PC-3 (cell line): ENCODE measurements at places on chromosomes 3 and 15. TPM values are rescaled to one million over a fixed set of nuclear protein-coding genes. Genes with fewer than 3 reads are reported as not detected.

- no peaks in the 10 kb centered on the region for H3K4me1 ChIP-seq
- no peak overlapping the region for H3K4me3 ChIP-seq
- H3K27me3 ChIP-seq = no peaks in the 10 kb centered on the region
Measured at GRCh38 chr3:131933665-131934064, 101.1 kb downstream of the CPNE4 start.

DNA sequence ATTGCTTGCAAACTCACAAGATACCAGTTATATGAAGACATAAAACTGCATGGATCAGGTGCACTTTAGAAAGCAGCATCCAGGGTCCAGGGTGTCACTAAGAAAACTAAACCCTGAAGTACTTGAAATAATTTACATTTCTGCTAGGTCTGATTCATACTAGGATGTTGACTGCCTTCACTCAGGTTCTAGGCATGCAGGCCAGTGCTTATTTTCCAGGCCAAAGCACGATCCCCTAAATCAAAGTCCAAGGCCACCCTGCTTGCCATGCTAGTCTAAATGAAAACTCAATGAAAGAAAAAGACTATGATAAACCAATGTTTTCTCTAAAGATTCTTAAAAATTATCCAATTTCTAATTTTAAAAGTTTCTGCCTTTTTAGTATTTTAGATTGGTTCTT is 49.4 kb downstream of the GREM1 start:
- peaks cover 11% of the 10 kb centered on the region for H3K4me1 ChIP-seq
- H3K36me3 ChIP-seq = no peaks in the 10 kb centered on the region
- no peak for DNase-seq
- H3K27ac ChIP-seq = no peak overlapping the region
- no peak overlapping the region for H3K4me3 ChIP-seq
- H3K27me3 ChIP-seq = no peaks in the 10 kb centered on the region

- no peaks in the 10 kb centered on the region for H3K27me3 ChIP-seq
- peak overlapping the region; percentile 99 for H3K27ac ChIP-seq
- H3K4me3 ChIP-seq = peak overlapping the region; percentile 57
- DNase-seq = peak; percentile 94
- peaks cover 55% of the 10 kb centered on the region for H3K4me1 ChIP-seq
Measured at GRCh38 chr15:62896380-62896866, 146.1 kb upstream of the TPM1 start.

DNA sequence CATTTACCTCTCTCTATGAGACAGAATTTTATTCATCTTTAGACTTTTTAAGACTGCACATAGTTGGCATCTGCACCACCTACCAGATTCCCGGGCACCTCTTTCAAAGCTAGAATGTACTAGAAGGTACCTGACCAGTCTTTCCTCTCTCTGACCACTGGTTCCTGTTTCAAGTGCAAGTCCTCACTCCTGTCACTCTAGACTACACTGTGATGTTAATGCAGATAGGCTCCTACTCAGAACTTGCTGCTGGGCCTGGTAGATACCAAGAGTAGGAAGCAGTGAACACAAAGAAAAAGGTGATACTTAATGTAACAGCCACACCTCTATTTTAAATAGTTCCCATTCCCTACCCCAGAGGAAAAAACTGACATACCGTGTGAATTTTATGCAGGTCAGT is 8.1 kb upstream of the TCAIM start:
- peaks cover 4% of the 10 kb centered on the region; the same call in 1 of the 2 replicates for H3K4me1 ChIP-seq
- H3K4me3 ChIP-seq = no peak overlapping the region
- no peak for DNase-seq
- H3K27ac ChIP-seq = no peak overlapping the region
- H3K27me3 ChIP-seq = no peaks in the 10 kb centered on the region

DNA sequence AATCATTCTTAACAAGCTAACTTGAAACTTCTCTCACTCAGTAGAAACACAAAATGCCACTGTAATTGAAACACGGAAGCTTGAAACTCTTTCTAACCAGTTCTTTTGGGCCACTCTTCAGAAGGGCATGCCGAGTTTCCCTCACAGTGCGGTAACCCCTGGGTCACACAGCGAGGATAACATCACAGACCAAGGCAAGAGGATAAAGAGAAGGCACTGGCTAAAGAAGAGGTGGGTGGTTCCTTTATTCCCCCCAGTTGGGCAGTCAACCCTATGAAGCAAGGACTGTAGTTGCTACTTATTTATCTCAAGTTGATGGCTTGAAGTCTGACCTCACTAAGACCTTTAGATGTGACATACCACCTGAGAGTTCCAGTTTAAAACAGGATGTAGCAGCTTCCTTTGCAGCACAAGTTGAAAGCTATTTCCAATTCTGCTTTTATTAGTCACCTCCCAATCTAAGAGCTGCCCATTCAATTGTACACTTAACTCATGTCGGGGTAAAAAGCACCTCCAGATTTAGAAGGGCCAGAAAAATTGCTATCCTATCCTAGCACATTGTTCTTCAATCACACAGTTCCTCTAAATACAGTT is 272.4 kb downstream of the TIGIT start:
- no peaks in the 10 kb centered on the region for H3K36me3 ChIP-seq
- no peak overlapping the region for H3K27ac ChIP-seq
- no peak for DNase-seq
- no peak overlapping the region for H3K4me3 ChIP-seq

GRCh38 chr3:72523429-72524151 is 324.7 kb downstream of the SHQ1 start:
- H3K4me1 ChIP-seq = peaks cover 44% of the 10 kb centered on the region
- peak overlapping the region; percentile 11; the same call in 1 of the 2 replicates for H3K4me3 ChIP-seq

DNA sequence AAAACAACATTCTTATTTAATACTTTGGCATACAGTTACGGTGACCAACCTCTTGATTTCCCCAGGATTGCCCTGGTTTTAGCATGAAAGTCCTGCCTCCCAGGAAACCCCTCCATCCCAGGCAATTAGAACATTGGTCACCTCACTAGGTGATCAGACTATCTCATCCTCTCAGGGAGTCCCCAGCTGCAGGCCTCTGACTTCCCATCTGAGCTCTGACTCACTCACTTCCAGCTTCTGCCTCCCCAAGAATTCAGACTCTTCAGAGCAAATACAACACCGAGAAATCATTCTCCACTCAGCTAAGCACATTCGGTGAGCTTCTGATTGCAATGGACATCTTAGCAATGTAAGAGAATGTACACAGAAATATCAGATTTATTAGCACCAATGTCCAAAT is 92.4 kb upstream of the HES1 start:
- peaks cover 25% of the 10 kb centered on the region for H3K4me1 ChIP-seq
- no peaks in the 10 kb centered on the region for H3K36me3 ChIP-seq
- H3K4me3 ChIP-seq = no peak overlapping the region
- H3K27ac ChIP-seq = peak overlapping the region; percentile 24

DNA sequence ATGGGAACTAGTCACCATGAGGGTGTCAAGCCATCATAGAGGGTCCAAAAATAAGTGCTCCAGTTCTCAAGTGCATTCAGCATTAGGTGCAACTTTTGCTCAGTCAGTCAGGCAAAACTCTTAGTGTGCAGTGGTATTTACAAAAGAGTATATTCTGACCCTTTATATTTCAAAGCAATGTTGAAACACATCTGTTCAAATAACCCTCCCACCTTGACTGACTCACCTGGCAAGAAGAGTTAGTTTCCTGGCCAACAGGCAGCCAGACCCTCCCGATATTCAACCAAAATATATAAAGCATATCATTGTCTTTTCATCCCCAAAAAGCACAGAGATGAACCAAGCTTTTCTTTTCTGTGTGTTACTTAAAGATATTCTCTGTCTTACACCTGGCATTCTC is 7.6 kb upstream of the COL8A1 start:
- H3K27ac ChIP-seq = peak overlapping the region; percentile 55
- peaks cover 64% of the 10 kb centered on the region for H3K4me1 ChIP-seq

The SLC12A1 gene
- not detected in 2 replicates for total RNA-seq

The PLXNA1 gene
- total RNA-seq = 30.0 and 38.0 TPM in 2 replicates

DNA sequence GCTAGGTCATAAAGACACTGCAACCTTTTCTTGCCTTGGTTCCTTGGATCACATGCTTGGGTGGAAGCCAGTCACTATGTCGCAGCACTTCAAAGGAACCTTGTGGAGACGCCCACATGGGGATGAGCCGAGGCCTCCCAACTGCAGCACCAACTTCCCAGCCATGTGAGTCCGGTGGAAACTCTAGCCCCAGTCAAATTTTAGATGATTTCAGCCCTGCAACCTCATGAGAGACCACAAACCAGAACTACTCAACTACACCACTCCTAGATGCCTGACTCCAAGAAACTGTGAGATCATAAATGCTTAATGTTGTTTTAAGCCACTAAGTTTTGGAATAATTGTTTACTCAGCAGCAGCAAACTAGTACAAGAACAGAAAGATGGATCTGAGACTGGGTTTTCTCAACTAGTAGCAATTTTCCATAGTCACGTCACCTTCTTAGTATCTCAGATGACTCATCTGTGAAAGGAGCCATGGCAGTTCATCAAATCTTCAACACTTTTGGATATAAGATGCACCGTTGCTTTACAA is 86.5 kb downstream of the MB21D2 start:
- peaks cover 51% of the 10 kb centered on the region for H3K4me1 ChIP-seq
- peak; percentile 56 for DNase-seq
- H3K27ac ChIP-seq = peak overlapping the region; percentile 48
- no peaks in the 10 kb centered on the region for H3K27me3 ChIP-seq
- 0 out of 2 replicates have a peak, but pooled peaks cover 2% of the 10 kb centered on the region for H3K36me3 ChIP-seq
